ENCODE measurements at places on chromosomes 5 and 9.

GRCh38 chr5:38642189-38642911 lies 85.9 kb upstream of the LIFR start:
- DNase-seq = no peak

DNA sequence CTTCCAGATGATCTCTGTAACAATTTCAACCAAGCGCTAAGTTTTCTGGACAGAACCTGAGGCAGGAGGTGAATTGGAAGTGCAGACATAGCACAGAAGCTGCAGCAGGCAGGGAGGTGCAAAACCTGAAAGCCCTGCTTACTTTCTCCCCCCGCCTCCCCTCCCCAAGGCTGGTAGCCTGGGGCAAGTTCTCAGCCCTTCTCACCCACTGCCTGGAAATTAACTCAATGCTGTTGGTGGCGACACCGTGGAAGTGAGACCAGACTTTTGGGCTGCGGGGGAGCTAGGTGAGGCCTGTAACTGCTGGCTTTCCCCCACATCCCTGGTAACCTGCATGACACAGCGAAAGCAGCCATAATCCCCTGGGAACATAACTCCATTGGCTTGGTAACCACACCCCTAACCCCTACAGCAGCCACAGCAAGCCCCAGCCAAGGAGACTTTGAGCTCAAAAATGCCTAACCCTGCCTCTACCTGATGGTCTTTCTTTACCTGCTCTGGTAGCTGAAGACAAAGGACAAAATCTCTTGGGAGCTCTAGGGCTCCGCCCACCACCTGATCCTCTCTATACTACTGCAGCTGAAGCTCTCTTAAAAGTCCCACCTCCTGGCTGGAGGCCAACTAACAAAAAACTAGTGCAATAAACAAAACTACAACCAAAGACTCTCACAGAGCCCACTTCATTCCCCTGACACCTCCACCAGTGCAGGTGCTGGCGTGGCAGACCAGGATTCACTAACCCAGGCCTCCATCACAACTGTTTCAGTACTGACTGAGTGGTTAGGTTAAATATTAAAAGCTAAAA lies 11.9 kb upstream of the OR13C8 start:
- no peak for DNase-seq

GRCh38 chr9:33161011-33161588 lies 6.0 kb downstream of the B4GALT1 start:
- no peak for DNase-seq

DNA sequence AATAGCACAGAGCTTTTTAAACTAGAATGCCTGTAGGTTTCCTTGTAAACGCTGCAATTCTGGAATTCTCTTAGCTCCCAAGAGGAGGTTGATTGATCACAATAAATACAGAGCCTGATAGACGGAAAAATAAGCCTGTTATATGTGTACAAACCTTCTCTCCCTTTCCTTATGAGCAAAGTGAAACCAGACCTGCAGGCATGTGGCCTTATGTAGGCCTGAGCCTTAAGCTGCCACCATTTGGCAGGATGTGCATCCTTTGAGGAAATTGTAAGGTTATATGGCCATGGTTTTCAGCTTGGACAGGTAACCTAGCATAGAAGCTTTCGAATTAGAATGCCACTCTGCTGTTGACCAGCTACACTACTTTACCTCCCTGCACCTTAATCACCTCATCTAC lies 49.1 kb downstream of the PRKACG start:
- no peak for DNase-seq

DNA sequence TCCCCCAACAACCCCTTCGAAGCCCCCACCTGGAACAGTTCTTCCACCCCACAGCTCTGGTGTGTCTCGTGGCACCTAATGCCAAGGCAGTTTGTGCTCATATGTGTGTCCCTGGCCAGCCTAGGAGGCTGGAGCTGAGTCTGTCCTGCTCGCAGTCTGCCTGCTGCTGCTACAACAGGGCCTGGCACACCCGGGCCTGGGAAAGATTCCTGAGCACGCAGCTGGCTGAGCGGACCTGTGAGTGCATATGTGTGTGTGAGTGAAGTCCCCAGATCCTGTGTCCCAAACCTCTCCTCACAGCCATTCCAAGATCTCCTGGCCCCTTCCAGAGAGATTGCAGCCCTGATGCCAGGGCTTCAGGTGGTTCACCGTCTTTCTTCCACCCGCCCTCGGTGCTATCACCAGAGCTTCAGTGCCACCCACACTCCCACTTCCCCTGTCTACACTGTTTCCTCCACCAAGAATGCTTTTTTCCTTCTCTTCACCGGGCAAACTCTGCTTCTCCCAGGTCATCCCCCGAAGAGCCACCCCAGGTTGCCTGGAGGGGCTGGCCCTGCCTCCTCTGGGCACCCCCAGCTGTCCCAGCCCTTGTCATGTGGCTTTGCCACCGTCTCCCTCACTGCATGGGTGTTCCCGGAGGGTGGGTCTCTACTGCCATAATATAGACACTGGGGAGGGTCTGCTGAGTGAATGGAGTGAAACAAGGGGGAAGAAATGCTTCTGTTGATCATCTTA lies 28.4 kb downstream of the LMX1B start:
- DNase-seq = no peak

GRCh38 chr5:135850231-135850630 lies 15.8 kb downstream of the SLC25A48 start:
- no peak for DNase-seq

DNA sequence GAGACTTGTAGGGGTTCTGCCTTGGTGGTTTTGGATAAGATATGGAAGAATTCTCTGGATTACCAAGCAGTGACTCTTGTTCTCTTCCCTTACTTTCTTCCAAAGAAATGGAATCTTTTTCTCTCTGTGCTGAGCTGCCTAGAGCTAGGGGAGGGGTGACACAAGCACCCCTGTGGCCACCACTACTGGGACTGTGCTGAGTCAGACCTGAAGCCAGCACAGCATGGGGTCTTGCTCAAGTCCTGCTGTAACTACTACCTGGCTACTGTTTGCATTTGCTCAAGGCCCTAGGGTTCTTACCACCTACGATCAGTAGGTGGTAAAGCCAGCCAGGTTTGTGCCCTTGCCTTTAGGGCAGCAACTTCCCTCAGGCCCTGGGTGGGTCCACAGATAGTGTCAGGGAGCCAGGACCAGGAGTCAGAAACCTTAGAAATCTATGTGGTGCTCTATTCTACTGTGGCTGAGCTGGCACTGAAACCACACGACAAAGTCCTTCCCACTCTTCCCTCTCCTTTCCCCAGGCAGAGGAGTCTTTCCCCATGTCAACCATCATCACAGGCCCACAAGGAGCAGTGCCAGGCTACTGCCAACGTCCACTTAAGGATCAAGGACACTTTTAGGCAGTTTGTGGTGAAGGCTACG lies 53.8 kb downstream of the SREK1 start:
- DNase-seq = no peak

Measured in stimulated activated CD8-positive, alpha-beta memory T cell treated with anti-CD3 and anti-CD28 coated beads, Interleukin-2, amount 100 ng/mL, for 48 hours (primary cell).